ENCODE measurements at places on chromosomes 11 and 22. TPM values are rescaled to one million over a fixed set of nuclear protein-coding genes. Genes with fewer than 3 reads are reported as not detected.

PNPLA3 gene
- 5.2 TPM for total RNA-seq

CRYAB gene
- total RNA-seq: 4,265 TPM

XKR3 gene
- not detected for total RNA-seq

RAG1 gene
- 0.65 TPM for total RNA-seq

OR51B2 gene
- total RNA-seq: not detected

All from left cardiac atrium (tissue), 4 donors.